Activated T-cell treated with anti-CD3 and anti-CD28 coated beads for 1 hour (primary cell): ENCODE measurements at places on chromosomes 1 and 21.

GRCh38 chr1:110343249-110343648, 4.1 kb downstream of the RBM15 start:
- no peak for DNase-seq

DNA sequence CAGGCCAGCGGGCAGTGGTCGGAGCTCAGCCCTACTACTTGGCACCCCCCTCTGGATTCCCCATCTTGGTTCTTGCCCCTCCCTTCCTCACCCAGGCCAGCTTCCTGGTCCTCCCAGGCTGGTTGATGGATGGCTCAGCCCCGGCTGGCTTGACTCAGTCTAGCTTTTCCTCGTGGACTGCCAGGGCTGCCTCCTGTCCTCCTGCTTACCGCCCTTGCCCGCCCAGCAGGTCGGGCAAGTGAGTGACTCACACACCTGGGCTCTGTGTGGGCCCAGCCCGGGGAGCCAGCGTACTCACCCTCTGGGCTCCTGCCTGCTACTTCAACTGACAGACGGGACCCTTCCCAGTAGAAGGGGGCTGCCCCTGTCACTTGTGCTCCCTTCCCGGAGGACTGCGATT, 19.5 kb upstream of the ARHGEF10L start:
- DNase-seq: no peak

DNA sequence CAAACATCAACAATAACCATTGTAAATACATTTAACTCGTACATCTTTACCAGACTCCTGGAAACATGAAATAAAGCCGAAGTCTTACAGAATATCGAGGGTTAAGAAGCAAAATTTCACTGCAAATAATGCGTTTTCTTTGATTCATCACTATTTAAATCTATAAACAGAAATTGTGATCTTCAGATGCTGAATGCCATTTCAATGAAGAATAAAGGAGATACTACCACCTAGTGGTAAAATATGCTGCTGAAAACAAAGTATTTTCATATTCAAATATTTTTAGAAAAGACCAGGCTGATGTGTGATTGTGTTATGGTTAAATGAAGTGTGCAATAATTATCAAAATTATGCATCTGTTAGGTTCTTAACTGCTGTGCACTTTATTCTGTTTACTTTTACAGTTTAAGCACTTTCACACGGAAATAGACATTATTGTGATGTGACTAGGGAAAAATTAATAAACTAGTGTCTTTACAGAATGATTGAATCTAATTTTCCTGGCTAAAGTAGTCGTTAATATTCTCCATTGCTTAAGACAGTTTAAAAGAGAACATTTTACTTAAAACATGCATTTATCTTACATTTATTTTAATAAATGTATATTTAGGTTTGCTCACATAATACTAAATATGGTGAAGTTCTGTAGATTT, 1093.1 kb downstream of the MRPL39 start:
- no peak for DNase-seq

DNA sequence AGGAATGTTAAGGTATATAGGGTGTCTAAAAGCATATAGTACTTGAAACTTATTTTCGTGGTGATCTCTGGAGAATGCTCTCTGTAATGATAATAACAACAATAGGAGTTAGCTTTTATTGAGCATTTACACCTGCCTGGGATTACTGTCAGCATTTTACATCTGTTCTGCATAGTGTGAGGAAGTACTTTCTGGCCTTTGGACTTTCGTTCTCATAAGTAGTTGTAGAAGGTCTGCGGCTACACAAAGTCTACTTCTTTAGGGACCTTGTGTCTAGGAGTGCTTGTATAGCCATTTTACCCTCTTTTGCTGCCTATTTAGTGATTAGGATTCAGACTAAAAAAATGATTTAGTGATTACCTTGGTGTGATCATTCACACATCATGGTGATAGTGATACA, 103.6 kb upstream of the GPR52 start:
- no peak for DNase-seq

DNA sequence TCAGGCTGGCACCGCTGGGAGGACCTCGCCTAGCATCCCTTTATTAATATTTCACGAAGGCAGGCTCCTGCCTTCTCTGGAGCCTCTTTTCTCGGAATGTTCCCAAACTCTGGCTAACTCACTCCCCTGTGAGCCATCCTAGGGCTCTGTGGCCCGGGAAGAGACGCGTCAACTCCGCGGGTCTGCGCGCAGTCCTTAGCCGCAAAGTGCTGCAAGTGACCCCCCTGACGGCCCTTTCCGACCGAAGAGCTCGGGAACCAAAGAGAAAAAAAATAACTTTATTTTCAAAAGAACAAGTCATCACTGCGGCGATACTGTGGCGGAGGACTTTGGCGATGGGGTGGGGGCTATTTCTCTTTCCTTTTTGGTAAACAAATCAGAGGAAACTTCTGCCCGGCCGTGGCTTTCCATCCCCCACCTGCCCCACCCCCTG, 14.6 kb downstream of the NR5A2 start:
- no peak for DNase-seq

DNA sequence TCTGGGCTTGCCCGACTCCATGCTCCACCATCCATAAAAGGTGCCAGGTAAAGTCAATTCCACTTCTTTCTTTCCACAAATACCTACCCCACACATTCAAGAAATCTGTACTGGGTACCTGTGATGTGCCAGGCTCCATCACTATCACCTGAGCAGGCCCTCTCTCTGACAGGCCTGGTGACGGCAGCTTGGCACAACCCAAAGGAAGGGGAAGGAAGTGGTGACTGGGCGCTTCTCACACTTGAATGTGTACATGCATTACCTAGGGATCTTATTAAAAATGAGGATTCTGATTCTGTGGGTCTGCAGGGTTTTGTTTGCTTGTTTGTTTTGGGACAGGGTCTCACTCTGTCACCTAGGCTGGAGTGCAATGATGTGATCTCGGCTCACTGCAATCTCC, 7.5 kb downstream of the HTR1D start:
- no peak for DNase-seq

DNA sequence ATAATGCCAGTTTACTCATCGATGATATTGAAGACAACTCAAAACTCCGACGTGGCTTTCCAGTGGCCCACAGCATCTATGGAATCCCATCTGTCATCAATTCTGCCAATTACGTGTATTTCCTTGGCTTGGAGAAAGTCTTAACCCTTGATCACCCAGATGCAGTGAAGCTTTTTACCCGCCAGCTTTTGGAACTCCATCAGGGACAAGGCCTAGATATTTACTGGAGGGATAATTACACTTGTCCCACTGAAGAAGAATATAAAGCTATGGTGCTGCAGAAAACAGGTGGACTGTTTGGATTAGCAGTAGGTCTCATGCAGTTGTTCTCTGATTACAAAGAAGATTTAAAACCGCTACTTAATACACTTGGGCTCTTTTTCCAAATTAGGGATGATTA, 13.7 kb downstream of the GGPS1 start:
- no peak for DNase-seq

GRCh38 chr1:195071461-195071860, 1536.8 kb downstream of the KCNT2 start:
- no peak for DNase-seq

GRCh38 chr1:61138921-61139774, 56.8 kb downstream of the NFIA start:
- no peak for DNase-seq

GRCh38 chr1:10475510-10475909, 760 bp downstream of the PEX14 start:
- no peak for DNase-seq

- DNase-seq: no peak
Observed at GRCh38 chr1:3431266-3431665, 23.2 kb upstream of the ARHGEF16 start.

DNA sequence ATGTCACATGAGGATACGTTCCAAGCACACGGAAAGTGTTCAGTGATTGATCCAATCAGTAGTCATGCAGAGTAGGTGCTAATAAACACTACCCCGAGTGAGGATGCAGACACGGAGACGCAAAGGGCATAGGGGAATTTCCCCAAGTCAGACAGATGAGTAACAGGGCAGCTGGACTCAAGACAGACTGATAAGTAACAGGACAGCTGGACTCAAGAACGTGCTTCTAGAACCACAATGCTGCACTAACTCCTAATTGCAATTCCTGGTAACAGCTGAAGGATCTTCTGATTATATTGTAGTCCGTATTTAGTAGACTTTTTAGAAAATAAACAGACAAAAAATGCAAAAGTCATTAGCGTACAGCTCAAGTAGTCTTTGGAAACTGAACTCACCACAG, 1.9 kb upstream of the OR2T10 start:
- no peak for DNase-seq

GRCh38 chr1:7641587-7642417, 129.3 kb upstream of the VAMP3 start:
- DNase-seq: no peak

GRCh38 chr1:19337289-19337688, 25.2 kb downstream of the SLC66A1 start:
- DNase-seq: no peak

DNA sequence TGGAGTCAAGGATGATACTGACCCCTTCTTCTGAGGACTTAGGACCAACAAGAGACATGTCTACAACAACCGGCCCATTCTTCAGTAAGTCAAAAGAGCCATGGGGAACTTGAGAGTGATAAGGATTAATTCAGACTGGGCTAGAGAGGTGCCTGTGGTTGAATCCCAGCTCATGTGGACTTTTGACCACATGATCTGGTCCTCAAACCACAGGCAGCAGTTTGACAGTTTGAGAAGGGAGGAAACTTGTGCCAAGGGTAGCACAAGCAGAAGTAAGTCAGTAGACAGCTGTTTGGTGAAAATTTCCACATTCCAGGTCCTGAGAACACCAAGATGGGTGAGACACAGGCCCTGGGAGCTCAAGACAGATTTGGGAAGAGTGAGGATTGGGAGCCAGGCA, 19.8 kb downstream of the SH3BP5L start:
- no peak for DNase-seq

GRCh38 chr21:41874611-41875010, 4.5 kb downstream of the PRDM15 start:
- no peak for DNase-seq

DNA sequence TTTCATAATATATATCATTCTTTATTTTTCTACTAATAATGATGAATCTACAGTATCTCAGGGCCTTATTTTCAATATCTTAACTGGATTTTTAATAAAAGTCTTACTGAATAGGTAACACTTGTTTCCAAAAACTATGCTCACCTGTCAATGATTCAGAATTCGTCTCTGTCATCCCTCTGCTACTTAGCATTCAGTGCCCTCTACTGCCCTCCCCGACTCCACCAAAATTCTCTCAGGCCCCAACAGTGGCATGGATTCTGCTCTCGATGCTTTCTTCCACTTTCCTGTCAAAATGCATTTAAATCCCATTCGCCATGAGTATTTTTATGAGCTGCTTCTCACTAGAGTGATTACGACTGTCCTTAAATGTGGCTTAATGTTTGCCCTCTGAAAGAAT, 10.5 kb upstream of the BACH1 start:
- no peak for DNase-seq

DNA sequence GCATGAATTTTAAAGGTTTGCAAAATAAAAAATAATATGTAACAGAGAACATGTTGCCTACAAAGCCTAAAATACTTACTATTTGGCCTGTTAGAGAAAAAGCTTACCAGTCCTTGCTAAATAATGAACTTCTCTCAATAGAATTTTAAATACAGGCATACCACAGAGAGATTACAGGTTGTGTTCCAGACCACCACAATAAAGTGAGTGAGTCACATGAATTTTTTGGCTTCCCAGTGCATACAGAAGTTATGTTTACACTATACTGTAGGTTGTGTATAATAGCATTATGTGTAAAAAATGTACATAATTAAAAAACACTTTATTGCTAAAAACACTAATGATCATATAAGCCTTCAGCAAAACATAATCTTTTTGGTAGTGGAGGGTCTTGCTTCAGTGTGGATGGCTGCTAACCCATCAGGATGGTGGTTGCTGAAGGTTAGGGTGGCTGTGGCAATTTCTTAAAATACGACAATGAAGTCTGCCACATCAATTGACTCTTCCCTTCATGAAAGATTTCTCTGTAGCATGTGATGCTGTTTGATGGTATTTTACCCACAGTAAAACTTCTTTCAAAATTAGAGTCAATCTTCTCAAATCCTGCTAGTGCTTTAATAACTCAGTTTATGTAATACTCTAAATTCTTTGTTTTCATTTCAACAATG, 48.6 kb downstream of the SCYL3 start:
- DNase-seq: no peak

GRCh38 chr1:76942549-76942948, 75.3 kb downstream of the ST6GALNAC5 start:
- DNase-seq: no peak

- DNase-seq: no peak
Observed at GRCh38 chr1:53295295-53295694, 32.6 kb downstream of the LRP8 start.

- DNase-seq: no peak
Observed at GRCh38 chr1:227223171-227223806, 95.0 kb downstream of the CDC42BPA start.

GRCh38 chr1:228377664-228378089, 29.0 kb downstream of the TRIM11 start:
- no peak for DNase-seq

GRCh38 chr1:202965422-202965821, 1.6 kb downstream of the CYB5R1 start:
- no peak for DNase-seq

- DNase-seq: no peak
Observed at GRCh38 chr1:26618561-26618960, 77.3 kb upstream of the ARID1A start.

DNA sequence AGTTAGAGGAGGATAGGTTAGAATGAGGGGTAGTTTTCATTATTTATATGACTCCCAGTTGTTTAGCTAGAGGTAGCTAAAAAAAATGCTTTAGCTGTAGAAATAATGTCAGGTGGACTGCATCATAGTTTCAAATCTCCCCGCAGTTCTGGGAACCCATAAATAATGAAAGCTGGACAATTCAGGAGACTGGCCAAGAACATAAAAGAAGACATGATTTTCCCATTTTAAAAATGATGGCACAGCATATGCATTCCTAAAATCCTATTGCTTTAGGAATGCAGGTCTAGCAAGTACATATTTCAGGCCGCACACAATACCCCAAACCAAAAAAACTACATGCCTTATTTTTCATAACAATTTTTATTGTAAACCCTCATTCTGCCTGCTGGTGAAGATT, 143.3 kb downstream of the CTH start:
- no peak for DNase-seq

DNA sequence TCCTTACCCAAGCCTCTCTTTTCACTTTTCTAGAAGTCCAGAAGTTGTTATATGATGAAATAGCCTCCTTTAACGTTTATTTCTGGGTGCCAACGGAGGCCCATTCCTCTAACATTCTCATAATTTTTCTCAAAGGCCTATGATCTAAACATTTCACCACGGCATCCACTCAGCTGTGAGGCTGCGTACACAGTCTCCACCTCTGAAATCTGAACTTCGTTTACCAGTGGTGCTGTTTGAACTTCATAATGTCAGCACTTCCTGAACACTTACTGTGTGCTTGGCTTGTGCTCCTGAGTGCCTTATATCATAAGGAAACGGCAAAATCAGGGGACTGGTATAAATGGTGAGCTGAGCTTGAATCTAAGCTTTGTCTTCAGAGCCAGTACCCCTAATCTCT, 12.0 kb upstream of the RBP7 start:
- no peak for DNase-seq

DNA sequence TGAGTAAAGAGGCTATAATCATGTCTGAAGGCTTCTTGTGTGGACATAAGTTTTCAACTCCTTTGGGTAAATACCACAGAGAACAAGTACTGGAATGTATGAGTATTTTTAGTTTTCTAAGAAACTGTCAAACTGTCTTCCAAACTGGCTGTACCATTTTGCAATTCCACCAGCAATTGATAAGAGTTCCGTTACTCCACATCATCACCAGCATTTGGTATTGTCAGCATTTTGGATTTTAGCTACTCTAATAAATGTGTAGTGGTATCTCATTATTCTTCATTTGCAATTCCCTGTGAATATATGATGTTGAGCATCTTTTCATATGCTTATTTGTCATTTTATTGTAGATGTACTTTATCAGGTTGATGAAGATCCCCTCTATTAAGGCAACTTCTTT, 9.4 kb upstream of the MNDA start:
- DNase-seq: no peak
